Activated T-helper 9 cell treated with anti-CD3 and anti-CD28 coated beads, Interleukin-2, amount 50 U/mL, for 16 hours (primary cell): ENCODE measurements at places on chromosomes 7 and 10.

- DNase-seq = no peak
These were observed 522.5 kb downstream of the ETV1 start for GRCh38 chr7:13466874-13467547.

- DNase-seq = peak; percentile 67
These were observed 1.2 kb downstream of the CALY start for GRCh38 chr10:133335246-133336117.

GRCh38 chr10:7491230-7491629 is 80.4 kb upstream of the SFMBT2 start:
- no peak for DNase-seq

DNA sequence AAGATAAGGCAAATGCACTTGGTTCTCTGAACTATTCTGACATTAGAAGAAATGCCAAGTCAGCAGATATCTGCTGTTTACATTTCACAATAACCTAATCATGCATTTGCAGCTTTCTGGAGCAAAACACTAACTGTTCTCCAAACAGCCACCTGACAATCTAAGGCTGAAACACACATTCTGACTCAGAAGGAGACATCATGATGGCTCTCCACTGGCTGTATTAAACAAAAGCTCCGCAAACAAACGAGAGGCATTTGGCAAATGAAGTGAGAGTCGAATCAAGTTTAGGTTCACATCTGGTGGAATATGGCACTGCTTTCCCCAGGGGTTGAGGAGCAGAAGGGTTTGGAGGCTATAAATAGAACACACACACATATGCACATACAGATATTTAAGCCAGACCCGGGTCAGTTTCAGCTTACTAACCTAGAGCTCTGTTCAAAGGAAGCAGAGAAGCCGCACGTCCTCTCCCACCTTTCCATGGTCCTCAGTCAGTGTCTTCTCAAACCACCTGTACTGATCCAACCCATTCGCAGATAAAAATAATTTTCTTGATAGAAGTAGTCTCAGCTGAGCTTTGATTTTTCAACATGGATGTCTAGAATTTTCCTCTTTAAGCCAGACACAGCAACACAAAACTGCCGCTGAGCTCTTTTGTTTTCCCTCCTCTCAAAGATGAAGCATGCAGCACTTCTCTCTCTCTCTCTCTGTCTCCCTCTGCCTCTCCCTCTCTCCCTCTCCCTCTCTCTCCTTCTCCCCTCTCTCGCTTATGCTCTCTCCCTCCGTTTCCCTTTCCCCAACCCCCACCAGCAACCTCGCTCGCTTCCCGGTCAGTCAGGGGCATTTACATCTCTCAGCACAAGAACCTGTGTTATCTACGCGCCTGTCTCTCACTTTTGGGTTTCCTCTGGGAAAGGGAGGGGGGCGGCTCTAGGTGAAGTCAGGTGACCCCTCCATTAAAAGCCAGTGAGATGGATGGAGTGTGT is 682.8 kb downstream of the MAGI2 start:
- DNase-seq = no peak

DNA sequence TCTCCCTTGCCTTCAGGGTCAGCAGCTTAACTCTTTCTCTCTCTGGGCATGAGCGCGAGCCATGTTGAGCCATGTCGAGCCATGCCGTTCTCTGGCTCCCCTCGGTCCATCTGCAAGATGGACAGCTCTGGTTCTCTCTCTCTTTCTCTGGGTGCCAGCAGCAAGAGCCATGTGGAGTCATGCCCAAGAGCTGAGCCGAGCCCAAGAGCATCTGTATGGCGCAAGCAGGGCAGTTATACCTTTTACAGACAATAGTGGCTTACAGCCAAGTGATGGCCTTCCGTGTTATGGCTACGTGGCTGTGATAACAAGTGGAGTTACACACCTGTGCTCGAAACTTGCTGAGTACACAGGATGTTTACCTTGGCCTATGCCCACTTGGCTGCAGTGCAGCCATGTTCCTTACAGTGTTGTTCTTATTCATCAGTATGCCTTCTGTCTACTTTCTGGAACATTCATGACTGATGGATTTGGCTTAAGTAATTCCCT is 327.7 kb downstream of the GLRX3 start:
- DNase-seq = no peak

GRCh38 chr7:30322271-30323005 is 38.0 kb downstream of the ZNRF2 start:
- no peak for DNase-seq

- no peak for DNase-seq
These were observed 495 bp downstream of the EIF3B start for GRCh38 chr7:2354939-2355704.
